Cortex of kidney (tissue), 1 donor: ENCODE measurements at places on chromosomes 13 and 19.

- DNase-seq = no peak
Observed at GRCh38 chr13:111281751-111282311, 38.6 kb upstream of the TEX29 start.

- no peak for DNase-seq
Observed at GRCh38 chr13:113288880-113289279, 8.2 kb upstream of the LAMP1 start.

DNA sequence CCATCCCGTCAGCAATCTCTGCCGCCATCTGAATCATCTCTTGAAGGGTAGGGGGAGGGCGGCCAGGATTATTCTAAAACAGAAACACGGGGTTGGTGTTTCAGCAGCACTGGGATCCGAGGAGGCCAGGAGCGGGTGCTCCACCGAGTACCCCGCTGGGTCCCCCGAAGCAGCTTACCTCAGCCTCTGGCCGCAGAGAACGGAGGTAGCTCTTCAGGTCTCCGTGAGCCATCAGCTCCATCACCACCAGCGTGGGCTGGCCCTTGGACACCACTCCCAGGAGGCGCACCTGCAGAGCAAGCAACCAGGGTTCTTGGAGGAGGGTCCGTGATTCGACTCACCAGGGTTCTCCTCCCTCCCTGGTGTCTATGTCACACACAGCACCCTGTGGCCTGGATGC, 53.2 kb downstream of the ZNF557 start:
- DNase-seq = no peak

DNA sequence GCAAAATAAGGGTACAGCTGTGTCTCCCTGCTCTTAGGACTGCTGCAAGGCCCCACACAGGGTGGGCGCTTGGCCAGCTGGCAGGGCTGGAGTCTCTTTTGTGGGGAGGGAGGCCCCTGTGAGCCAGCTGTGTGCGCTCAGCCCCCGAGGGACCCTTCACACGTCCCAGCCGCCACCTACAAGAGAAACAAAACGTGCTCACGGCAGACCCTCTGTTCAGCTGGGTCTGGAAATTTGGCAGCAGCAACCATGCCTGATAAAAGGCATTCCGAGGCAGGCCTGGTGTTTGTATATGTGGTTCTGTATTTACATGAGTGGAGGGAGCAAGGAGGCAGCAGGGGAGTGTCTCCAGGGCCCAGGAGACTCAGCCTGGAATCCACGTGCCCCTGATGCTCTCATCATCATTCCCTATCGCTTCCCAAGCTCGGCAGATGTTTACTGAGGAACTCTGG, 49.7 kb downstream of the CRTC1 start:
- DNase-seq = no peak

DNA sequence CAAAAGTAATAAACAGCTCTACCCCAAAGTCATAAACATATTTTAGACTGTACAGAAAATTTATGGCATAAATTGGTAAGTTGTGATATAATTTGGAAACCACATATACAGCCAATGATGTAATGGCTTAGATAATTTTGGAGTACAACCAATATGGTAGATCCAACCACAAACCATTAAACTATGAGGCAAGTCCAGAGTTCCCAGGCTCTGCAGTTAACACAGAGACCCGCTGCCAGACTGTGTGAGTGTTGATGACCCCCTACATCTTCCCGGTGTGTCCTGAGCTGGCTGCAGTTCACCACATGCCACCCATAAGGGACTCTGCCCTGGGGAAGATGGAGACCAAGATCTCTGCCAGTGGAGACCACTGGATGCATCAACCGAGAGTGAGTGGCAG, 9.9 kb upstream of the SERPINE3 start:
- no peak for DNase-seq

DNA sequence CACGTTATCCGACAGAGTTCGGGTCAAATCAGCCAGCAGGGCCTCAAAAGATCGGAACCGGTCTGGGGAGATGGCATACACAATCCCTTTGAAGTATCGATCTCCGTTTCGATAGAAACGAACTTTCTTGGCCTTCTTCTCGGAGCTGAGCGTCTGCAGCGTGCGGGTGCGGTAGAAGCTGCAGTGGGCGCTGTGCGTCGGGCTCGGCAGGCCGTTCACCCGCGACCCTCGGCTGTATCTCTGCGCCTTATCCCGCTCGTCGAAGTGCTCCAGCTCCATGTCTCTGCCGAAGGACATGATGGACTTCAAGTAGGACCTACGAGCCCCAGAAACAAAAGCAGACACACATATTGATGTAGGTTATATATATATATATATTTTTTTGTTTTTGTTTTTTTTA, 5.3 kb downstream of the DCLK1 start:
- no peak for DNase-seq

DNA sequence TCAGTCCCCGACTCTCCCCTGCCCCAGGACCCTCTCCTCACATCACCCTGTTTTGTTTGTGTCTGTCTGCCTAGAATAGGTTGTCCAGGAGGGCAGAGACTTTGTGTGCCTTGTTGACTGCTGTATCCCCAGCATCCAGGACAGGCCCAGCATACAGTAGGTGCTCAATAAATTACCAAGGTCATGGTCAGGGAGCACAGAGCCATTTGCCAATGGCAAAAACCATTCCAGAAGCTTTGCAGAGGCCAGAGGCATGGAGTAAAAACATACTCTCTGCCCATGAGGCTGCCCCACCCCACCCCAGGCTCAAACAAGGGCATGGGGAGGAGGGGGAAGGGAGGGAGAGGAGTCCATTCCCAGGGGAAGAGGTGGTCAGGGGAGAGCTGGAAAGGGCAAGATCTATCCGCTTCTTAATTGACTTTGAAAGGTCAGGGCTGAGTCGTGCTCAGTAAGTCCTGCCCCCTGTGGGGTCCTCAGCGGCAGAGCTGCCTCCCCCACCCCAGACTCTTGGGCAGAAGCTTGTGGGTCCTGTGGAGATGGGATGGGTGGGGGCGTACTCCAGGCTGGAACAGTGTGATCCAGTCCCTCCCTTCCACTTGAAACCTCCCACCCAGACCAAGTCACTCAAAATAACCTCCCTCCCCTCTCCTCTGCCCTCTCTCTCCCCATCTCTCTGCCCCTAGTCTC, 4.4 kb downstream of the GPR4 start:
- no peak for DNase-seq

DNA sequence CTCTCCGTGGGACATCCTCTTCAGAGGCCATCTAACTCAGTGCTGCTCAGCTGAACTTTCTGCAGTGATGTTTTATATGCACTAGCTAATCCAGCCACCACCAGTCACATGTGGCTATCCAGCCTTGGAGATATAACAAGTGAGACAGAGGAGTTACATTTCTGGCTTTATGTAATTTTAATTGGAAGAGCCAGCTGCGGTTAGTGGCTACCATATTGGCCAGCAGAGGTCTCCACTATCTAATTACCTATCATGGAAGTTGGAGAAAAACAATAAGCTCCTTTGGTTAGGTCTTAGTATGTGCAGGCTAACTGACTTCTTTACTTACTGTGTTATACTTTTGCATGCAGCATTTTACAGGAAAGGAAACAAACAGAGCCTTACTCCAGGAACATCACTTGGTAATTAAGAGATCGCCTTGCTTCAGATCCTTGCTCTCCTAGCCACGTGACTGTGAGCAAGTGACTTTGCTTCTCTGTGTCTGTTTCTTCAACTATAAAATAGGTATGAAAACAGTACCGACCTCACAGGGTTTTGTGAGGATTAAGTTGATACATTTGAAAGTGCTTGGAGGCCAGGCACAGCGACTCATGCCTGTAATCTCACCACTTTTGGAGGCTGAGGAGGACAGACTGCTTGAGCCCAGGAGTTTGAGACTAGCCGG, 1.6 kb upstream of the KLK10 start:
- DNase-seq = no peak

DNA sequence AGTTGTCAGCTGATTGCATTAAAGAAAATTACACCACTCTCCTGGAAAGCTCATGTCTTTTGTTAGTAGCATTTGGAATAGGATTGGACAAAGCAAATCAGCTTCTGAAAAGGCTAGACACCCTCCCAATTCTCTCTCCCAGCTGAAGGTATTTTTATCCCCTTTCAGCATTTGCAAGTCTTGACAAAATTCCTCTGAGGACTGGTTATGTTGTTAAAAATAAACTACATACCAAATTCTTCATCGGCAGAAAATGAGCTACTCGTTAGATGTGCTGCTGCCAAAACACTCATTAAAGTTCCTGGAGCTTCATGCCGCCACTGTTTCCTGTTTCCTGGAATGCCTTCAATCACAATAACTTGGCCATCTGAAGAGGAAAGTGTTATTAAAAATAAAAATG, 37.1 kb downstream of the UTP14C start:
- no peak for DNase-seq

GRCh38 chr13:86581706-86582105, 782.5 kb upstream of the SLITRK6 start:
- DNase-seq = no peak

DNA sequence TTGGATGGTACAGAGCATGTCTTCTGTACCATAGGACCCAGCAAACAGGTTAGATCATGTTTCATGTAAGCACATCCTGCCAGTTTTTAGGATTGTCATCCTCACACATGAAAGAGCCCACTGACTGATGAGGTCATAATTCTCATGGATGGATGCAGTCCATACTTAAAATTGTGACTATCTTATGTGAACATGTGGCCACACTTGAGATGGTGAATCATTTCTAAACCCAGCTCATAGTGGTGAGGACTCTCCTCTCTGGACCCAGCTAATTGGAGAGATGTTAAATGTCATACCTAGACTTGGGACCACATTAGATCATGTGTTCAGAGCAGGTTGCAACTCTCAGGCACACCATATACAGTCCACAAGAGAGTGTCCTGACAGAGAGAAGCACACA, 24.8 kb upstream of the ZNF254 start:
- no peak for DNase-seq

DNA sequence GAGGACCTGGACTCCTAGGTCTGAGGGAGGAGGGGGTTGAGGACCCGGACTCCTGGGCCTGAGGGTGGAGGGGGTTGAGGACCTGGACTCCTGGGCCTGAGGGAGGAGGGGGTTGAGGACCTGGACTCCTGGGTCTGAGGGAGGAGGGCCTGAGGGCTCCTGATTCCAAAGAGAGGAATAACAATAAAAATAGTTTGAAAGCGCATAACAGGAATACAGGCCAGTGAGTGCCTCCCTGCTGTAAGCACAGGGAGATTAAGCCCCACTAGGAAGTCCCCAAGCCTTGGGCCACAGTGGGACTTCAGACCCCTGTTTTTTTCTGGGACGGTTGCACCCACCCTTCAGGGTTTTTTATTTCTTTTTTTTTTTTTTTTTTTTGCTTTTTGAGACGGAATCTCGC, 1.2 kb upstream of the SBK2 start:
- no peak for DNase-seq

- no peak for DNase-seq
Observed at GRCh38 chr19:46350758-46351159, 3.9 kb downstream of the PPP5C start.

DNA sequence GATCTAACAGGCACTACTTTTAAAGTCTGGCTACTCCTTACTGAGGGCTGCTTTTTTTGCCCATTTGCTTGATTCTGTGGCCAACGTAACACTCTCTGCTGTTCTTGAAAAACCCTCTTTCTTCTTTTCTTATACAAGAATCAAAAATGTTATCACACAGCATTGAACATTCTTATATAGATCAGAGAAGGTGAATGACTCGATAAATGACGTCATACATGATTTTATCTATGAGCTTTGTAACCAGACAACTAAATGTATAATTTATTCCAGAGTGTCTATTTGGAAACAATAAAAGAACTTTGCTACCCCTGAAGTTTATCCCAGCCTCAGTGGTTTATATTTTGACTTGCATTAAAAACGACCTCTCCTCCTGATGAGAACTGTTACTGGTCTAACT, 12.4 kb downstream of the RFX2 start:
- no peak for DNase-seq

- no peak for DNase-seq
Observed at GRCh38 chr13:51549050-51549449, 35.2 kb upstream of the WDFY2 start.

DNA sequence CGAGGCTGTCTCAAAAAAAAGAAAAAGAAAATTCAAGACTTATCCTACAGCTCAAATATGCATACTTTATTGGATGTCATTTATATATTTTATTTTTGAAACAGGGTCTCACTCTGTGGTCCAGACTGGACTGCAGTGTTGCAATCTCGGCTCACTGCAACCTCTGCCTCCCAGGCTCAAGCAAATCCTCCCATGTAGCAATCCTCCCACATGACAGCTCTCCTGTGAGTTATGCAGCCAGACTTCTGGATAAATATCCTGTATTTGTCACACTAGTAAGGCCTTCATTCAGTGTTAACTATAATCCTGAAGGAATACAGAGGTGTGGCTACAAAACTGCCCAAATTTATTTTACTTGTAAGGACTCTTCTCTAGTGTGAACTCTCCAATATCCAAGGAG, 7.2 kb downstream of the ZNF552 start:
- DNase-seq = no peak

DNA sequence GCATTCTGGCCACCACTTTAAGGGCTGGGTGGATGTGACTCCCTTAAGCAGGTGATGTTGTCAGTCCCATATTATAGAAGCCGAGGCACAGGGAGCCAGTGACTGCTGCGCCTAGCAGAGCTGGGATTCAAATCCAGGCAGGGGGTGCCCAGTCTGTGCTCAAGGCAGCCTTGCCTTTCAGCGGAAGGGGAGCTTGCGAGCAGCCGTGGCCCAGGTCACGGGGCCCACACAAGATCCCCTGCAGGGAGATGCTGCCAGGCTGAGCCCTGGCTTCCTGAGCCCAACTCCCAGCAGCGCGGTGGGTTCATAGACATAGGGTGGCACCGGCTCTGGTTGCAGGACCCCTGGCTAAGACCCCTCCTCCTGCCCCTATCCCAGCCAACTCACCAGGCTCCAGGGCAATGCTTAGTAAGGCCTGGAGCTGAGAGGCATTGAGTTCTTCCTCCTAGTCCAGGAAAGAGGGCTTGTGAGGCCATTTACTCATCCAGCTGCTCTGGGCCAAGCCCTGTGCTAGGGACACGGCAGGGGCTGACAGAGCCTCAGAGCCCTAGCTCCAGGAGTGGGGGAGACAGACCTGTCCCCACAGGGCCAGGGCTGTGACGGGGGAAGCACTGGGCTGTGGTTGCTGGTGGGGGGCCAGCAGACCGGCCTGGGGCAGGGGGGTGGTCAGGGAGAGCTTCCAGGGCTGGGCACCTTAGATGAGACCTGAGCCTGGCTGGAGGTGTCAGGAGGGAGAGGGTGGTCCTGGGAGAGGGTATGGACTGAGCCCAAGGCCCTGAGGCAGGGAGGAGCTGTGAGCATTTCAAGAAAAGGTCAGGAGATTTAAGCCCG, 9.6 kb downstream of the CAPN12 start:
- DNase-seq = no peak

- no peak for DNase-seq
Observed at GRCh38 chr19:1170938-1171754, 2.9 kb downstream of the SBNO2 start.

- DNase-seq = no peak
Observed at GRCh38 chr19:17289489-17289888, 7.8 kb downstream of the ANKLE1 start.

DNA sequence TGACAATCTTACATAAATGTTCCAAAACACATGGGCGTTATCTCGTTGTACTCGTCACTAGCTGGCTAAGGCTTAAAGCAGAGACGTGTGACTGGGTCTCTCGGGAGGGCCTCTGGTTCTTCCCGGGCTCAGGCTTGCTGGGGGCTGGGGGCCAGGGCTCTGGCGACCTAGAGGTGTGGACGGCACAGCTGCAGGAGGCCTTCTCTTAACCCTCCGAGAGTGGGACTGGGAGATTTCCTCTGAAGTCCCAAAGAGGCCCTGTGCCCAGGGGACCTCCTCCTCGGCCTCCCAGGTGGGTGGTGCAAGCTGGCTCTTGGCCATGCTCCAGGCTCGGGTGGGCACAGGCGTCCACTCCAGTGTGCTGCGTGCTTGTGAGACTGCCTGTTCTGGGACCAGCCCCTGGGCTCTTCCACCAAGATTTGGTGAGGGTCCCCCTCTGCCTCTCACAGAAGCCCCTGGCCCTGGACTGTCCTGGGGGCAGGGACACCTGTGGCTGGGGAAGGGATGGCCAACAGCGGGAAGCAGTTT, 2.2 kb downstream of the CAPS start:
- DNase-seq = no peak
